Immature natural killer cell (primary cell): ENCODE measurements at places on chromosomes 5 and 9. TPM values are rescaled to one million over a fixed set of nuclear protein-coding genes. Genes with fewer than 3 reads are reported as not detected.
A peak's percentile ranks its signal among the peaks of the same experiment; 100 is the strongest.

- H3K27ac ChIP-seq, result no peak overlapping the region
- no peaks in the 10 kb centered on the region for H3K4me1 ChIP-seq
- no peaks in the 10 kb centered on the region for H3K36me3 ChIP-seq
- no peak for DNase-seq
Measured at GRCh38 chr9:120014796-120015195, 565.2 kb downstream of the CDK5RAP2 start.

DNA sequence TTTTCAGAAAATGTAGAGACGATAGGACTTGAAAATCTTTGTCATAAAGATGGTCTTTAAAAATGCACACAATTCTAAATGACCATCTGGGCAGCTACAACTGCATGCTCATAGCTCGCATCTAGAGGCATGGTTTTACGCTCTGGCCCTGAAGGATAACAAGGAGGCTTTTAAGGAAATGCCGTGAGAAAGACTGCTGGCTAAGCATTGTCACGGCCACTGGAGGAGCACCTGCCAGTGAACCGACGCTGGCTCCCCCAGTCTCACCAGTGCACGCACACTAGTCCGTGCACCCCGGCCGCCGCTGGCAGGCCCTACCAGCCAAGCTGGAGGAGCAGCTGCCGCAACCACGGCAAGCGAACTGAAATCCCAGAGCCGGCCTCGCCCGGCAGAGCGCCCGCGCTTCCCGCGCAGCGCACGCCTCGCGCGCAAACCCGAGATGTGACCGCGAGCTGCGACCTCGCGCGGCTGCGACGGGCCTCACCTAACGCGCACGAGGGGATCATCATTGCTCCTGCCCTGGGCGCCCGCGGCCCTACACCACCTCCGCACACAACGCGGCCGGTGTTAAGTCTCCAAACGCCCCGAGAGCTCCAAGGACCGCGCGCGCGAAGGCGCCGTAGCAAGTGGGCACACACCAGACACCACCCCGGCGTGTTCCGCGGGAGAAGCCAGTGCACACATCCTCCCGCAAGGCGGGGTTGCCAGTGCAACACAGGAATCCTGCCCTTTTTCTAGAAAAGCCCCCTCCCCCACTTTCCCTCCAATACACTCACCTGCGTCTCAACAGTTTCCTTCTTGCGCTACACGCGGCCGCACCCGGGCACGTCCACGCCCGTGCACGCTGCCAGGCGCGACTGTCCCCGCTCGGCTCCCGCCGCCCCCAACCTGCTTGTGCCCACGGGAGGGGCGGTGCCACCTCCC lies 5.3 kb downstream of the ELAVL2 start:
- no peak overlapping the region for H3K27ac ChIP-seq
- no peaks in the 10 kb centered on the region for H3K4me1 ChIP-seq
- DNase-seq, result no peak
- H3K36me3 ChIP-seq, result no peaks in the 10 kb centered on the region
- peaks cover 16% of the 10 kb centered on the region for H3K27me3 ChIP-seq
- H3K4me3 ChIP-seq, result no peak overlapping the region

The FOXD4 gene
- not detected for polyA plus RNA-seq

The SLC34A3 gene
- not detected for polyA plus RNA-seq

- no peak overlapping the region for H3K27ac ChIP-seq
- H3K36me3 ChIP-seq, result no peaks in the 10 kb centered on the region
- DNase-seq, result no peak
- H3K4me3 ChIP-seq, result no peak overlapping the region
Measured at GRCh38 chr5:144712090-144712489, 541.4 kb downstream of the KCTD16 start.

- H3K4me1 ChIP-seq, result no peaks in the 10 kb centered on the region
- peaks cover 2% of the 10 kb centered on the region for H3K27me3 ChIP-seq
- no peak for DNase-seq
Measured at GRCh38 chr5:73135429-73136054, 15.2 kb downstream of the TMEM171 start.

The ANXA2R gene
- polyA plus RNA-seq, result 44.3 TPM

GRCh38 chr5:643351-643801 lies 31.2 kb downstream of the CEP72 start:
- H3K4me1 ChIP-seq, result peaks cover 2% of the 10 kb centered on the region
- DNase-seq, result no peak
- peaks cover 11% of the 10 kb centered on the region for H3K36me3 ChIP-seq
- H3K27ac ChIP-seq, result no peak overlapping the region

The ARPC5L gene
- polyA plus RNA-seq, result 169 TPM

The FGF1 gene
- polyA plus RNA-seq, result not detected

The MEF2C gene
- polyA plus RNA-seq, result 9.6 TPM

GRCh38 chr5:180633283-180634177 lies 15.9 kb downstream of the FLT4 start:
- no peak overlapping the region for H3K27ac ChIP-seq
- H3K4me3 ChIP-seq, result no peak overlapping the region
- H3K27me3 ChIP-seq, result no peaks in the 10 kb centered on the region
- DNase-seq, result no peak

The TLR4 gene
- 1.4 TPM for polyA plus RNA-seq

The TAS2R1 gene
- not detected for polyA plus RNA-seq

DNA sequence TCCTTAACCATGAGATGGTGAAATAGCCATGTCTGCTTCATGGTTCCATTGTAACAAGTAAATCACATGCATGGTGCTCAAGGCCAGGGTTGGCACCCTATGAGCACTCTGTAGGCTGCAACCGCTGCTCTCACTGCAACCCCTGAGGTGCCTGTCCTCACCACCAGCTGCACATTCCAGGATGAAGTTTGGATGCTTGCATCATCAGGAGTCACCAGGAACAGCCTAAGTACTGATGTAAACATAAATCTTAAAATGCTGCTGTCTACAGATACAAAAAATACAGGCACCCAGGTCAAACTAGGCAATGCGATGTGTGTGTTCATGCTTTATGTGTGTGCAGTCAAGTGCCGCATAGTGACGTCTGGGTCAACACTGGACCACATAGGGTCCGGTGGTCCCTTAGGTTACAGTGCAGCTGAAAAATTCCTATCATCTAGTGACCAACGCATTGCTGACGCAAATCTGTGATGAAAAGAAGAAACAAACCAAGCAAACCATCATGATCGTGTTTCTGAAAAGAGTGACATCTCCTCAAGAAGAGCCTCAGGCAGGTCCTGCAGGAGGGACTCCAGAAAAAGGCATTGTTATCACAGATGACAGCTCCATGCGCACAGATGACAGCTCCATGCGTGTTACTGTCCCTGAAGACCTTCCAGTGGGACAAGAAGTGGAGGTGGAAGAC lies 234.8 kb downstream of the AUH start:
- H3K36me3 ChIP-seq, result peaks cover 7% of the 10 kb centered on the region
- H3K27me3 ChIP-seq, result peaks cover 4% of the 10 kb centered on the region
- peaks cover 28% of the 10 kb centered on the region for H3K4me1 ChIP-seq
- no peak for DNase-seq
- no peak overlapping the region for H3K4me3 ChIP-seq

DNA sequence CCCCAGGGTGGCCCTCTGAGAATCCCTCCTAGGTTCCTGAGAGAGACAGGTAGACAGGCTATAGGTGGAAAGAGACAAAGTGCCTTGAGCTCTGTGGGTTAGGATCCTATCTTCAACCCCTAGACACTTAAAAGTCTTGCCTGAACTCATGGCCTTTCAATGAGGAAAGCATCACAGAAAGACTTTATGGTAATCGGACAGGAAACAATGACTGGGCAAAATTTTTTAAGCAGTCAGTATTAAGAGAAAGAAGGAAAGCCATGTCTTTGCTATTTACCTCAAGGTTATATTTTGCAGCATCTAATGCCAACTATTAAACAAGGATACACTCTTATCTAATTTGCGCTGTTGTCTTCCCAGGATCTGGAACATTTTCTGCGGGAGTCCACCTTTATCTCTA lies 93.2 kb downstream of the PCSK1 start:
- H3K27ac ChIP-seq, result no peak overlapping the region
- no peak for DNase-seq
- no peak overlapping the region for H3K4me3 ChIP-seq

DNA sequence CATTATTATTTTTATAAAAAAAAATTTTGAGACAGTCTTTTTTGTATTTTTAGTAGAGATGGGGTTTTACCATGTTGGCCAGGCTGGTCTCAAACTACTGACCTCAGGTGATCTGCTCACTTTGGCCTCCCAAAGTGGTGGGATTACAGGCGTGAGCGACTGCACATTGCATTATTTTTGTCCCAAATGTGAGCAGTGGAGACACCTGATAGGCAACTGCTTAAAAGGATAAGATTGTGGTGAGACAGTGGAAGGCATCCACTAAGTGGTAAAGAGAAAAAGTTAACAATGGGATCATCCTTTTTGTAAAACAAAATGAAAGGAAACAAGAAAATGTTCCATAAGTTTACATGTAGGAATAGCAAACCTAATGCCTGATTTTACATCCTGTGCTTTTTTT lies 2.0 kb upstream of the CENPH start:
- no peak for DNase-seq
- no peak overlapping the region for H3K4me3 ChIP-seq
- H3K36me3 ChIP-seq, result peaks cover 3% of the 10 kb centered on the region
- peaks cover 8% of the 10 kb centered on the region for H3K27me3 ChIP-seq

DNA sequence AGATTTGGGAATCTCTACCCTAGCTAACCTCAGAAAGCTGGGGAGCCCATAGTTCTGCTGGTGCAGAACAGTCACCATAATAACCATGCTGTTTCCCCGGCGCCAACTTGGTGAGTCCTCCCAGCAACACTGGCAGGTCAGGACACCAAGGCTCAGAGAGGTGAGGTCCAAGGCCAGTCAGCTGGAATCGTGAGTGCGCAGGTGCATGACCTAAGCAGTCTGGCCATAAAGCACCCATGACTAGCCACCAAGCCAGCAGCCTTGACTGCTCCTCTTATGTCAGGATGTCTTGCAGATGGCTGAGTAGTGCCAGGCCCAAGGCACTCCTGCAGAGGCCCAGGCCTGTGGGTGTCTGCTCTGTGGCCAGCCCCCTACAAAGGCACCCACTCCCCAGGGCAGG lies 2.6 kb downstream of the RNF44 start:
- H3K36me3 ChIP-seq, result peaks cover 10% of the 10 kb centered on the region
- H3K4me3 ChIP-seq, result peak overlapping the region; percentile 100
- H3K27me3 ChIP-seq, result peaks cover 31% of the 10 kb centered on the region
- DNase-seq, result no peak
- H3K4me1 ChIP-seq, result peaks cover 61% of the 10 kb centered on the region

The PTGES gene
- not detected for polyA plus RNA-seq

DNA sequence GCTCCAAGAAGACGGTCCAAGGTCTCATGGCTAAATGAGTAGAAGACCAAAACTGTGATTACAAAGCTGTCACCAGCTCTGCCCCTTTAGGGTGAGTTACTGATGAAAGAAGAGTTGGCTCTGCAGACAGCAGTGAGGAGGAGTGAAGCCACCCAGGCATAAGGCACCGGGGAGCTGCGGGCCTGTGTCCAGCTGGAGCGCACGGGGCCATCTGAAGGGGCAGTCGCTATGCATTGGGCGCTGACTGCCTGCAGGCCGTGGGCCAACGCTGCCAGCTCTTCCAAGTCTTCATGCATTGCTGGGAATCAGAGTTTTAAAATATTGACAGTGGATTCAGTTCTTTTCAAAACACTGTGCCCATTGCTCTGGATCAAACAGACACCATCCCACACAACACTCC lies 70.3 kb downstream of the DAPK1 start:
- DNase-seq, result no peak
- H3K4me3 ChIP-seq, result no peak overlapping the region
- no peaks in the 10 kb centered on the region for H3K4me1 ChIP-seq
- no peaks in the 10 kb centered on the region for H3K36me3 ChIP-seq

GRCh38 chr5:148998174-148998797 lies 64.6 kb downstream of the SH3TC2 start:
- H3K4me3 ChIP-seq, result no peak overlapping the region
- peaks cover 1% of the 10 kb centered on the region for H3K4me1 ChIP-seq

DNA sequence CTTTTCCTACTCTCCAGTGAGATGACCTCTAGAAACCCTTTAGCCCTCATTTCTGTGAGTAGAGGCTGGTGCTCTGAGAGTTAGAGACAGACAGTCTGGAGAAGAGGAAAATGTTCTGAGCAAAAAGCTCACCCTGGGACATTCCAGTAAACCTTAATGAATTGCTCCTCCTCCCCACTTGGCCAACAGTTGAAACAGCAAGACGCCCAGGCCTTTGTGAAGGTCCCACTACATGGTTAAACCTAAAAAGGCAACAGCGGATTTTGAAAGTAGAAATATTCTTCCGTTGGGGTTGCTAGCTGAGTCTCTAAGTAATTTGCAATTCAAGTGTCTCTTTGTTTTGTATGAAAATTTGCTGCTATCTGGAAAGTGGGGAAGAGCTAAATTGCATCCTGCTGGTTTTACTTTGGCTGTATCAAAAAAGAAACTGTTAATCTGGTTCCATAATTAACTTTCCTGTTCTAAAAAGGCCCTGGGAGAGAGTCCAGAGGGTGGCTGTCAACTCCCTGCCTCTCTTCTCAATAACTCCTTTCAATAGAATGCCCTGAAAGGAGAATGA lies 63.8 kb downstream of the ATP10B start:
- DNase-seq, result no peak
- H3K4me3 ChIP-seq, result no peak overlapping the region
- no peaks in the 10 kb centered on the region for H3K36me3 ChIP-seq
- no peak overlapping the region for H3K27ac ChIP-seq
- no peaks in the 10 kb centered on the region for H3K27me3 ChIP-seq
- no peaks in the 10 kb centered on the region for H3K4me1 ChIP-seq

DNA sequence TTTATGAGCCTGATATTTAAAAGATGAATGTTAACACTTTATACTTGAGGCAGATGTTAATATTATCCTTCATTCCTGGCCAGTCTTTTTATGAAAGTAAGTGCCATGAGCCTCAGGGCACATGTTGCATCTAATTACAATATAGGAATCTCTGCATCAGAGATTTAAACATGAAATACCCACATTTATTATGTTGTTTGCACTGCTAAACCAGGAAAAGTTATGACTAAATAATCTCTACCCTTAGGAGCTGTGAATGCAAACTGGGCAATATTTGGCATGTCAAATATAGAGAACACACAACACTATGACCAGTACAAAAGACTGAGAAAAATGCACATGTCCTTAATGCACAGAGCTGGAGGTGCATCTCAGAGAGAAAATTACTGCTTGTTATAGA lies 526.1 kb upstream of the GRAMD2B start:
- DNase-seq, result no peak
- H3K4me1 ChIP-seq, result no peaks in the 10 kb centered on the region
- no peak overlapping the region for H3K27ac ChIP-seq
- H3K27me3 ChIP-seq, result no peaks in the 10 kb centered on the region
- H3K4me3 ChIP-seq, result no peak overlapping the region

DNA sequence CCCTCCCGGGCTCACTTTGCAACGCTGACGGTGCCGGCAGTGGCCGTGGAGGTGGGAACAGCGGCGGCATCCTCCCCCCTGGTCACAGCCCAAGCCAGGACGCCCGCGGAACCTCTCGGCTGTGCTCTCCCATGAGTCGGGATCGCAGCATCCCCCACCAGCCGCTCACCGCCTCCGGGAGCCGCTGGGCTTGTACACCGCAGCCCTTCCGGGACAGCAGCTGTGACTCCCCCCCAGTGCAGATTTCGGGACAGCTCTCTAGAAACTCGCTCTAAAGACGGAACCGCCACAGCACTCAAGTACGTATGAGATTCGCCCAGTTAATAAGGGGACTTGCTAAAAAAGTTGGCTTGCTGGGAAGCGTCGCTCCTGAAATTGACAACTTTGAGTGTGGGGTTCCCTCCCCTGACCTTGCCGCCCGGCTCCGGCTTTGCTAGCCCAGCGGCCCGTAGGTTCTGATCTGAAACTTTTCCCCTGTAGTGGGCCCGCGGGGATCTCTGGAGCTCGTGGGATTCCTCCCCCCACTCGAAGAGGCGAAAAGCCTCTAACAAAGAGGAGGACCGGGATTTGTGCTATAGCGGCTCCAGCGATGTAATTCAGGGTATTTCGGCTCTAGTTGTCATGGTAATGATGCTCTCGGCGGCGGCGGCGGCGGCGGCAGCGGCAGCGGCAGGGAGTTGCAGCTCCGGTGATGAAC lies 572 bp downstream of the NR4A3 start:
- peak overlapping the region; percentile 94 for H3K27ac ChIP-seq
- peaks cover 72% of the 10 kb centered on the region for H3K27me3 ChIP-seq
- peak; percentile 61 for DNase-seq
- peaks cover 81% of the 10 kb centered on the region for H3K4me1 ChIP-seq
- H3K36me3 ChIP-seq, result no peaks in the 10 kb centered on the region
